ENCODE measurements at places on chromosomes 1 and 21. TPM values are rescaled to one million over a fixed set of nuclear protein-coding genes. Genes with fewer than 3 reads are reported as not detected.

MYBPH gene
- not detected for total RNA-seq

KRTAP19-1 gene
- not detected for total RNA-seq

CNST gene
- 37.9 TPM for total RNA-seq

ZNF648 gene
- not detected for total RNA-seq

DDR2 gene
- 10.0 TPM for total RNA-seq

CFHR5 gene
- total RNA-seq = not detected

DNAJC16 gene
- 11.6 TPM for total RNA-seq

SFN gene
- total RNA-seq = 0.11 TPM

LCE3E gene
- not detected for total RNA-seq

LMX1A gene
- not detected for total RNA-seq

FMO5 gene
- total RNA-seq = 2.9 TPM

PRAMEF14 gene
- not detected for total RNA-seq

HPDL gene
- total RNA-seq = 0.77 TPM

FCGR2B gene
- not detected for total RNA-seq

INAVA gene
- total RNA-seq = not detected

HHAT gene
- total RNA-seq = 2.3 TPM

IRF6 gene
- total RNA-seq = 0.26 TPM

OLFM3 gene
- not detected for total RNA-seq

DYNLT4 gene
- 0.26 TPM for total RNA-seq

IER5 gene
- 19.8 TPM for total RNA-seq

CHI3L1 gene
- not detected for total RNA-seq

DMBX1 gene
- total RNA-seq = not detected

LEMD1 gene
- total RNA-seq = not detected

AGRN gene
- 41.8 TPM for total RNA-seq

S100A11 gene
- total RNA-seq = 10.9 TPM

ADAM30 gene
- total RNA-seq = not detected

CELA2B gene
- not detected for total RNA-seq

OR2T33 gene
- not detected for total RNA-seq

LRRC3 gene
- 0.98 TPM for total RNA-seq

ARPC5 gene
- total RNA-seq = 187 TPM

LDLRAD2 gene
- total RNA-seq = 0.09 TPM

GON4L gene
- 23.3 TPM for total RNA-seq

PDPN gene
- 62.9 TPM for total RNA-seq

CAMK1G gene
- not detected for total RNA-seq

COL6A1 gene
- 14.0 TPM for total RNA-seq

OR2M3 gene
- total RNA-seq = not detected

ZBTB48 gene
- total RNA-seq = 15.0 TPM

PLEKHG5 gene
- total RNA-seq = 17.6 TPM

SELL gene
- total RNA-seq = 0.60 TPM

FALEC gene
- total RNA-seq = not detected

OR2L13 gene
- total RNA-seq = not detected

PLA2G2F gene
- not detected for total RNA-seq

KIF14 gene
- 1.7 TPM for total RNA-seq

ATPAF1 gene
- total RNA-seq = 26.9 TPM

Data from dermis lymphatic vessel endothelial cell (primary cell).